ENCODE measurements at places on chromosomes 3 and 15. TPM values are rescaled to one million over a fixed set of nuclear protein-coding genes. Genes with fewer than 3 reads are reported as not detected.
A peak's percentile ranks its signal among the peaks of the same experiment; 100 is the strongest.

DNA sequence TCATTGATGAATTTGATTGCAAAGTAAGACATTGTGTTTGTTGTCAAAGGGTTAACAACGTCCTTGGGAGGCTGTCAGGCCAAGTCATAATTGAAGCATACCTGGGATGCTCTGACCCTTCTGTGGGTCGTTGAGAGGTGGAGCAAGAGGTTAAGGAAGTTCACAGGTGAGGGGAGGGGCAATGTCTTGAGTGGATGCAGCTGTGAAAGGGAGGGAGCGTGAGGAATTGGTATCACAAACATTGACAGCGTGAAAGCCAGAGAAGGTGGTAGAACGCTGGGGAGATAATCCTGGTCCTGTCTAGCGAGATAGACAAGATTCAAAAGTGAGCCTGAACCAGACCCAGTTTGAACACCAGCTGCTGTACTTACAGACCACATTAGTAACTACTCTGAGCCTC lies 79.4 kb downstream of the HES1 start:
- H3K36me3 ChIP-seq: no peaks in the 10 kb centered on the region
- H3K4me1 ChIP-seq: no peaks in the 10 kb centered on the region
- no peak for DNase-seq
- H3K4me3 ChIP-seq: no peak overlapping the region
- H3K27me3 ChIP-seq: no peaks in the 10 kb centered on the region

DNA sequence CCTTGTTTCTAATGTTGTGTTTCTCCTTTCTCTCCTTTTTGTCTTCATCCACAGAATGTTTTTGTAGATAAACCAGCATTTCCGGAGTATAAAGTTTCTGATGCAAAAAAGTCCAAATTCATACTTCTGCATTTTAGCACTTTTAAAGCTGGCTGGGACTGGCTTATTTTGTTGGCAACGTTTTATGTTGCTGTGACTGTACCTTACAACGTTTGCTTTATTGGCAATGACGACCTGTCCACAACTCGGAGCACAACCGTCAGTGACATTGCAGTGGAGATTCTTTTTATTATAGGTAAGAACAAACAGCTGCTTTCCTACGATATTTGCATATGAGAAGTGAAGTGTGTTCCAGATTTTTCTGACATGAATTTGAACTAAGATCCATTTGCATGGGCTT lies 199.4 kb downstream of the KCNH8 start:
- H3K36me3 ChIP-seq: no peaks in the 10 kb centered on the region
- H3K27ac ChIP-seq: no peak overlapping the region
- H3K27me3 ChIP-seq: no peaks in the 10 kb centered on the region
- H3K4me3 ChIP-seq: no peak overlapping the region
- H3K4me1 ChIP-seq: no peaks in the 10 kb centered on the region

GRCh38 chr3:72123908-72124441 lies 339.0 kb upstream of the PROK2 start:
- no peaks in the 10 kb centered on the region for H3K27me3 ChIP-seq
- peak; percentile 63 for DNase-seq
- peak overlapping the region; percentile 54 for H3K27ac ChIP-seq
- H3K4me1 ChIP-seq: no peaks in the 10 kb centered on the region

- no peaks in the 10 kb centered on the region for H3K27me3 ChIP-seq
- no peak for DNase-seq
- no peak overlapping the region for H3K4me3 ChIP-seq
- H3K36me3 ChIP-seq: no peaks in the 10 kb centered on the region
These were observed 71.8 kb upstream of the FHIT start for GRCh38 chr3:61323094-61323493.

DNA sequence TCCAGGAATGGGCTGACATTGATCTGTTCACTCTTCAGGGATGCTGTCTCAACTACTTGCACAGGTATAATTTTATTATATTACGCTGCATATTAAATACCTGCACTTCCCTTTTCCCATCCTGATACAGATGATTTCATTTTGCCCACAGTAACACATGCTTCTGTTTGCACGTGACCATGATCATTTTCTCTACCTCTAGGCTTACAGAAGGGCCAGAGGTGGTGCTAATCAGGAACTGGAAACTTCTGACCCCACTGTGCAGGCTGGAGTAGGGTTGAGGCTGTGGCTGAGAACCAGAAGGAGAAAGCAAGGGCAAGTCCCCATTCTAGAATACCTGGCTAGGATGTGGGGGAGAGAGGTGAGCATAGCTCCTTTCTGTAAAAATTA lies 304.8 kb downstream of the PTPRG start:
- no peaks in the 10 kb centered on the region for H3K36me3 ChIP-seq
- no peak for DNase-seq
- no peaks in the 10 kb centered on the region for H3K4me1 ChIP-seq
- no peaks in the 10 kb centered on the region for H3K27me3 ChIP-seq
- H3K27ac ChIP-seq: no peak overlapping the region

- H3K27me3 ChIP-seq: no peaks in the 10 kb centered on the region
- H3K4me1 ChIP-seq: no peaks in the 10 kb centered on the region
- no peak overlapping the region for H3K27ac ChIP-seq
- DNase-seq: no peak
- H3K36me3 ChIP-seq: no peaks in the 10 kb centered on the region
These were observed 16.5 kb downstream of the CCRL2 start for GRCh38 chr3:46423588-46423987.

- DNase-seq: no peak
- H3K27ac ChIP-seq: no peak within 1 kb of the TSS
These were observed at the start of gene LDHAL6B for GRCh38 chr15:59206623-59207183. Gene LDHAL6B, plus strand, starts transcription at chr15:59206843. Its CDS starts 98 bp downstream, at chr15:59206941.

- H3K4me3 ChIP-seq: peak overlapping the region; percentile 21
- H3K27ac ChIP-seq: no peak overlapping the region
- H3K36me3 ChIP-seq: no peaks in the 10 kb centered on the region
- H3K4me1 ChIP-seq: no peaks in the 10 kb centered on the region
- no peaks in the 10 kb centered on the region for H3K27me3 ChIP-seq
- DNase-seq: no peak
These were observed 69.7 kb downstream of the USF3 start for GRCh38 chr3:113626503-113627371.

GRCh38 chr3:194952841-194953241 lies 267.2 kb downstream of the FAM43A start:
- no peak overlapping the region for H3K4me3 ChIP-seq
- H3K27ac ChIP-seq: no peak overlapping the region
- H3K27me3 ChIP-seq: no peaks in the 10 kb centered on the region
- H3K4me1 ChIP-seq: no peaks in the 10 kb centered on the region

- no peak for DNase-seq
- H3K36me3 ChIP-seq: no peaks in the 10 kb centered on the region
- H3K4me1 ChIP-seq: no peaks in the 10 kb centered on the region
- no peak overlapping the region for H3K27ac ChIP-seq
- H3K27me3 ChIP-seq: no peaks in the 10 kb centered on the region
- no peak overlapping the region for H3K4me3 ChIP-seq
These were observed 62.2 kb downstream of the HES1 start for GRCh38 chr3:194197981-194198695.

DNA sequence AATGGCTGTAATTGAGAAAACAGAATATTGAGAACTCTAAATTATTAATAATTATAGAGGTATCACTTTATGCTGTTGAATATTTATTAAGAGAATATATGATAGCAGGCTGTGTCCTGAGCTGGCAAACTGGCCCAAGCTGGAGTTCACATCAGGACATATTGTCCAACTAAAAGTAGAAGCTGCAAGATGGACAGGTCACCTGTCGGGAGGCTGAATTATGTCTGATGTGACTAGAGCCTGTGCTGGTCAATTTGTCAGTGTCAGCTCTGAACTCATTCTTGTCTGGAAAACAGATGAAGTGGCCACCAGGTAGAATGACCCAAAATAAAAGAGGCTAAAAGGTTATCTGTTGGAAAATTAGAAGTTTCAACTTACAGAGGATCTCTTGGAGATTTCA lies 392.2 kb downstream of the LRTM1 start:
- DNase-seq: no peak
- H3K4me3 ChIP-seq: no peak overlapping the region
- H3K27me3 ChIP-seq: no peaks in the 10 kb centered on the region
- H3K27ac ChIP-seq: no peak overlapping the region

- H3K27ac ChIP-seq: no peak overlapping the region
- H3K4me3 ChIP-seq: no peak overlapping the region
- no peaks in the 10 kb centered on the region for H3K27me3 ChIP-seq
- DNase-seq: no peak
- H3K36me3 ChIP-seq: no peaks in the 10 kb centered on the region
These were observed 65.4 kb upstream of the PFN2 start for GRCh38 chr3:150035910-150036612.

DNA sequence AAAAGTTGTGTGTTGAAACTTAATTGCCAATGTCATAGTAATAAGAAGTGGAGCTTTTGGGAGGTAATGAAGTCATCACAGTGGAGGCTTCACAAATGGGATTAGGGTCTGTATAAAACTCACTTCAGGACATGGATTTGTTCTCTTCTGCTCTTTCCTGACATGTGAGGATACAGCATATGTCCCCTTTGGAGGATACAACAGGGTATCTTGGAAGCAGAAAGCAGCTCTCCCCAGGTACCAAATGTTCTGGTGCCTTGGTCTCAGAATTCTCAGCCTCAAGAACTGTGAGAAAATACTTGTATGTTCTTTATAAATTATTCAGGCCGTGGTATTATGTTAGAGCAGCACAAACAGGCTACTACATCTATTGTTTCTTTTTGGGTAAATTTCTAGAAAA lies 210.9 kb downstream of the DIPK2A start:
- no peak for DNase-seq
- no peak overlapping the region for H3K27ac ChIP-seq
- no peaks in the 10 kb centered on the region for H3K4me1 ChIP-seq
- no peaks in the 10 kb centered on the region for H3K36me3 ChIP-seq

GRCh38 chr3:126060613-126061145 lies 23.2 kb downstream of the SLC41A3 start:
- no peaks in the 10 kb centered on the region for H3K4me1 ChIP-seq
- no peaks in the 10 kb centered on the region for H3K36me3 ChIP-seq
- H3K4me3 ChIP-seq: no peak overlapping the region
- no peak overlapping the region for H3K27ac ChIP-seq

- H3K4me1 ChIP-seq: no peaks in the 10 kb centered on the region
- no peaks in the 10 kb centered on the region for H3K27me3 ChIP-seq
- H3K27ac ChIP-seq: no peak overlapping the region
- H3K36me3 ChIP-seq: no peaks in the 10 kb centered on the region
- no peak for DNase-seq
These were observed 119.3 kb downstream of the P3H2 start for GRCh38 chr3:190001426-190001825.

- H3K27ac ChIP-seq: peak overlapping the region; percentile 80
- no peak for DNase-seq
- no peaks in the 10 kb centered on the region for H3K27me3 ChIP-seq
- H3K4me1 ChIP-seq: no peaks in the 10 kb centered on the region
- no peak overlapping the region for H3K4me3 ChIP-seq
These were observed 73.1 kb downstream of the RORA start for GRCh38 chr15:61155741-61156700.

GRCh38 chr15:25892126-25892525 lies 29.0 kb upstream of the ATP10A start:
- H3K27me3 ChIP-seq: no peaks in the 10 kb centered on the region
- H3K4me1 ChIP-seq: peaks cover 4% of the 10 kb centered on the region
- DNase-seq: peak; percentile 36
- no peak overlapping the region for H3K27ac ChIP-seq
- no peaks in the 10 kb centered on the region for H3K36me3 ChIP-seq
- no peak overlapping the region for H3K4me3 ChIP-seq

DNA sequence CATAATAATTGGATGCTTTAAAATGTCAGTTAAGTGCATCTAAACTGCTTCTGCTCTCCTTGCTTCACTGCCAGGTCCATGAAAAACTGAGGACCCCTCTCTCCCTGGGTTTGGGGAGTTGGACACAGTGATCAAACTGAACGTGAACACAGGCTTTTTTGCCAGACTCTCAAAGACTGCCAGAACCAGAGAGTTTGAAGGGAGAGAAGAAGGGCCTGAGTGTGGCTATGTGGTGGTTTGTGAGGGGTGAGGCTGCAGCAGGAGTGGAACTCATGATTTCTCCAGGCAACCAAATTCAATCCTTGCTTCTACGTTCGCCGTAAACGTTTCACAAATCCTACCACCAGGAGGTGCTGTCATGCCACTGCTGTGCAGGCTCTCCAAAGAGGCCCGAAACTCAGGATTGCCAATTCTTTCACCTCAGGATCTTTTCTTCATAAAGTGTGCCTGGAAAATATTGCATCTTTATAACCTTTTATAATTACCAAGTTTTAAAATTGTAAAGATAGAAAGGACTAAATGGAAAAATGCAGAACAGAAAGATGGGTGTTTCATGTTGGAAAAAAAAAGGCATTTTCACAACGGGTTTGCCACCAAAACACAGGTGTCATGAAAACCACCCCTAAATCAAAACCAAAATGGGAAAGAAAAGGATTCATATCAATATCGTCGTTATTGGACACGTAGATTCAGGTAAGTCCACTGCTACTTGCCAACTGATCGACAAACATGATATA lies 19.7 kb downstream of the TM4SF4 start:
- H3K27me3 ChIP-seq: no peaks in the 10 kb centered on the region
- H3K27ac ChIP-seq: no peak overlapping the region
- no peaks in the 10 kb centered on the region for H3K36me3 ChIP-seq
- no peak for DNase-seq

DNA sequence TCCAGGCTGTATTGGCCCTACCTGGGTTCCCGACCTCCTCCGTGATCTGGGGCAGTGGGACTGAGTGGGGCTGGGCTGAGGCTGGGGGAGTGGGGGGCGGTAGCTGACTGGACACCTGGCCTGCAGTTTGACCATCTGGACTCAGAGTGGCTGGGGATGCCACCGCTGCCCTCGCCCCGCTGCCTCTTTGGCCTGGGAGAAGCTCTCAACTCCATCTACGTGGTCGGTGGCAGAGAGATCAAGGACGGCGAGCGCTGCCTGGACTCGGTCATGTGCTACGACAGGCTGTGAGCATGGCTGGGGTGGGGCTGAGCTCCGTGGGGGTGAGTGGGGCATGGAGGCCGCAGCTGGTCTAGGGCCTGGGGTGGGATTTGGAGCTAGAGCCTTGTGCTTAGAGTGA lies 2.7 kb downstream of the KLHL40 start:
- H3K36me3 ChIP-seq: no peaks in the 10 kb centered on the region
- DNase-seq: no peak
- no peak overlapping the region for H3K4me3 ChIP-seq
- no peak overlapping the region for H3K27ac ChIP-seq
- H3K27me3 ChIP-seq: no peaks in the 10 kb centered on the region

- H3K4me3 ChIP-seq: no peak overlapping the region
- H3K27me3 ChIP-seq: no peaks in the 10 kb centered on the region
- H3K4me1 ChIP-seq: peaks cover 13% of the 10 kb centered on the region
- H3K36me3 ChIP-seq: no peaks in the 10 kb centered on the region
- peak overlapping the region; percentile 54 for H3K27ac ChIP-seq
- no peak for DNase-seq
These were observed 55.5 kb downstream of the ITGB5 start for GRCh38 chr3:124831628-124832199.

OXTR gene
- 250 TPM for total RNA-seq

NMB gene
- total RNA-seq: 26.9 TPM

CLDN16 gene
- total RNA-seq: 0.29 TPM

TMEM207 gene
- not detected for total RNA-seq

TAGLN3 gene
- total RNA-seq: not detected

MYH15 gene
- total RNA-seq: not detected

LRRIQ4 gene
- total RNA-seq: not detected

SLC6A20 gene
- total RNA-seq: 0.33 TPM

PTX3 gene
- total RNA-seq: 36.9 TPM

Data from breast epithelium (tissue), 4 donors.